ENCODE measurements at places on chromosomes 6 and 20. TPM values are rescaled to one million over a fixed set of nuclear protein-coding genes. Genes with fewer than 3 reads are reported as not detected.
A peak's percentile ranks its signal among the peaks of the same experiment; 100 is the strongest.

The TCP1 gene
- total RNA-seq, result 151 TPM

The RAMACL gene
- total RNA-seq, result 0.30 TPM

The SLC13A3 gene
- total RNA-seq, result 0.36 TPM

DNA sequence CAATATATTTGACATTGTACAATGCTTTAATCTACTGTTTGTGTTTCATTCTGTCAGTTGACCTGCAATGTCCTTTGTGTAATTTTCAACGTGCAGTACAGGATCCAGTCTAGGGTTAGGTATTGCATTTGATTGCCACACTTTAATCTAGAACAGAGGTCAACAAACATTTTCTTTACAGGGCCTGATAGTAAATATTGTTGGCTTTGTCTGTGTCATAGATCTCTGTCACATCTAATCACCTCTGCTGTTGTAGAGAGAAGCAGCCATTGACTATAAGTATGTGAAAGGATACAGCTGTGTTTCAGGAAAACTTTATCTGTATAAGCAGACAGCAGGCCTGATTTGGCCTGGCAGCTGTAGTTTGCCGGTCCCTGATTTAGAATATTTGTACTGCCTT lies 39.3 kb downstream of the ATRN start:
- no peaks in the 10 kb centered on the region for H3K27me3 ChIP-seq
- no peaks in the 10 kb centered on the region for H3K4me1 ChIP-seq
- H3K36me3 ChIP-seq, result no peaks in the 10 kb centered on the region
- no peak overlapping the region for H3K4me3 ChIP-seq
- DNase-seq, result no peak

DNA sequence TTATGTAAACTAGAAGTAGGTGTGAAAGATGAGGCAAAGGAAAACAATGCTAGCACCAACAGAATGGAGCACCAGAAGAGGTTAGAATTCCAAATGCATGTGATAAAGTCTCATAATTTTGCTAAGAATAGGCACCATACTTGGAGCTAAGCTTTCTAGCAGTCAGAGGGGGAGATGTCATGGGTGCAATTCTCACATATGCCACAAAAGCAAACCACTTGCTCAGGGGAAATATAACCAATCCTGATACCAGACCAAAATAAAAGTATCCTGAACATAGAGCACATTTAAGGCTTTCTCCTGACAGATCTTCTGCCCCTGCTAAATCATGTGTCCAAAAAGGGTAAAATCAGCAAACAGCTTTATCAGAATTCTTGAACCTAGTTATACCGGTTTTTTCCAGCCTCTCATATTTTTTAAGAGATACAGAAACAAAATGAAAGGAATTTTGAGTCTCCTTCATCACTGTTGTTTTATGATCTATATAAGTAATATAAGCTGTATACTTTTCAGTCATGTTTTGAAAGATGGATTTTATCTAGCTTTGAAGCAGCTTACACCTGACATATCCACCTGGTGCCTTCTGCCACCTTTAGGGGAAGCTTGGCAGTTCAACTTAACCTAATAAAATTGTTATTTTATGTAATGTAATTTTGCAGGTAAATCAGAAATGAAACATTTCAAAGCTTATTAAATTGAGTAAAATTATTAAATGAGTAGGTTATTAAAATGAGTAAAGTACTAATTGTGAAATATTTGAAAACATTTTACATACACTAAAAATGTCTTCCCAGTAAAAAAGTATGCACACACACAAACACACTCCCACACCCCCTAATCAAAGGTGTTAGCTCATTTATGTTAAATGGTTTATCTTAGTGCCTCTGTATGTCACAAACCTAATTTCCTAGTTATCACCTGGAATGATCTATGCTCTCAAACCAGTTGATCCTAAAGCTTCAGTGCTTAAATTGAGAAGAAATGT lies 2.8 kb downstream of the SPO11 start:
- H3K27me3 ChIP-seq, result peaks cover 14% of the 10 kb centered on the region
- H3K4me3 ChIP-seq, result no peak overlapping the region
- no peak overlapping the region for H3K27ac ChIP-seq
- H3K36me3 ChIP-seq, result no peaks in the 10 kb centered on the region
- H3K4me1 ChIP-seq, result no peaks in the 10 kb centered on the region

DNA sequence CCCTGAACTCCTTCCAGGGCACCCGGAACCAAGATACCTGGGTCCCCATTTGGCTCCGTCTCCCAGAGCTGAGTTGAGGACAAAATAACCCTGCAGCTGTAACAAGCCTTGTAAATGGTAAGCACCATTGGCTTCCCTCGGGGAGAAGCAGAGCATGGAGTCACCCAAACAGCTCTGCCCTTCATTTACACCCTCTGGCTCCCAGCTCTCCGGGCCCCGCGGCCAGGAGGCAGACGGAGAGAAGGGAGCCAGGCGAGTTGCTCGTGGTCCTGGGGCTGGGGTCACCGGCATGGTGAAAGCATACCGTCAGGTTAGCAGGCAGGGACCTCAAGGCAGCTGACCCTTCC lies 2.1 kb downstream of the TFEB start:
- peak overlapping the region; percentile 75 for H3K27ac ChIP-seq
- H3K36me3 ChIP-seq, result no peaks in the 10 kb centered on the region
- H3K4me3 ChIP-seq, result peak overlapping the region; percentile 64
- H3K4me1 ChIP-seq, result peaks cover 51% of the 10 kb centered on the region
- no peaks in the 10 kb centered on the region for H3K27me3 ChIP-seq

DNA sequence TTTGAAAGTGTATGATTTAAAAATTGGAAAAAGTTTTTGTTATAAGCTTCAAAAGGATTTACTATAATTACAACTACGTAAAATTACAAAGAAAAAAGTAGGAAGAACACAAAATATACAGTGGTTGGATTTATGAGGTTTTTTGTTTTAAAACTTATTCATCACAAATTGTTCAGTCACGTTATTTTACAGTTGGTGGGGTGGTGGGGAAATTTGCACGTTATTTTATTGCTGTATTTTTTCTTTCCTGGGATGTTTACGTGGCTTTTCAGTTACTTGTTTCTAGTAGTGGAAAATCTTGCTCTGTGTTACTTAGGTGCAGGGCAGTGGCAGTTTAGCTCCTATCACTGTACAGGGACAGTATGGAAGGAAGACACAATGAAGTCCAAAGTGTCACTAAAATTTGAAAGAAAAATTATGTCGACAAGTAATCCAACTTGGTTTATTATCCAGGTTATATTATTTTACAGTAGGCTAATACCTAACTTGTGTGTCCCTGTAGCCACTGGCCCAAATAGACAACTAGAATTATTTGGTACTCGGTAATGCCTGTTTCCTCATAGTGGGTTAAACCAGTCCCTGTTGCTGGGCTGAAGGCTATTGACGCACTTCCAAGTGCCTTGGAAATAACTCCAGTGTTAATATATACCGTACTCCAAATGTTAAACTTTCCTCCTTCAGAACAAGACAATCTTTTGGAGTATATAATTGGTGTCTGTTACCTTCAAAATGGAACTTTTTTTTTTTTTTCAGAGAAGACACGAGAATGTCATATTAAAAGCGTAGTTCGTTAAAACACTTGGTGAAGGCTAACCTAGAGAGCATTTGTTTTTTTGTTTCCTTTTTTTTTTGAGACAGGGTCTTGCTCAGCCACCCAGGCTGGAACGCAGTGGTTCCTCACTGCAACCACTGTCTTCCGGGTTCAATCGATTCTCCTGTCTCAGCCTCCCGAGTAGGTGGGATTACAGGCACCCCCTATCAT lies 4.6 kb downstream of the JARID2 start:
- DNase-seq, result no peak
- no peaks in the 10 kb centered on the region for H3K27me3 ChIP-seq
- no peak overlapping the region for H3K4me3 ChIP-seq
- H3K27ac ChIP-seq, result peak overlapping the region; percentile 95
- H3K36me3 ChIP-seq, result no peaks in the 10 kb centered on the region
- H3K4me1 ChIP-seq, result peaks cover 73% of the 10 kb centered on the region

DNA sequence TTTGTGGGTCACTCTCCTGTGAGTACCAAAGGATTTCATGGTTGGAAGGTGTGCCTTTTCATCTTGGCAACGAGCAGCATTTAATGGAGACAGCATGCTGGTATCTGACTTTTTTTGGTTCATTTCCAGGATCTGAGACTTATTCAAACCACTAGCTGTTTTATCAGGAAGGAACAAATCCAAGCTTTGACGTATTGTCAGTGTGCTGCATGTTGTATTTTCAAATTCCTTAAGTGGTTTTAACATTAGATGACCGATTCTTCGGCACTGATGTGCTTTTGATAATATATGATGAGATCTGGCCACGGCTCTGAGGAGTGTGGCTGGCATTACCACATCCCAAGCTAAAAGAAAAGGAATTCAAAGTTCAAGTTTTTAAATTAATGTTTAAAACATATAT lies 6.4 kb downstream of the RMND1 start:
- no peak for DNase-seq
- peaks cover 14% of the 10 kb centered on the region for H3K4me1 ChIP-seq
- no peak overlapping the region for H3K4me3 ChIP-seq
- H3K27me3 ChIP-seq, result no peaks in the 10 kb centered on the region
- H3K36me3 ChIP-seq, result peaks cover 4% of the 10 kb centered on the region

Measured in CD4-positive, alpha-beta memory T cell (primary cell).